Stimulated activated CD8-positive, alpha-beta memory T cell treated with anti-CD3 and anti-CD28 coated beads, Interleukin-12 subunit alpha, Interleukin-12 subunit beta, amount 100 ng/mL, for 4 hours (primary cell): ENCODE measurements at places on chromosomes 2 and 18.

DNA sequence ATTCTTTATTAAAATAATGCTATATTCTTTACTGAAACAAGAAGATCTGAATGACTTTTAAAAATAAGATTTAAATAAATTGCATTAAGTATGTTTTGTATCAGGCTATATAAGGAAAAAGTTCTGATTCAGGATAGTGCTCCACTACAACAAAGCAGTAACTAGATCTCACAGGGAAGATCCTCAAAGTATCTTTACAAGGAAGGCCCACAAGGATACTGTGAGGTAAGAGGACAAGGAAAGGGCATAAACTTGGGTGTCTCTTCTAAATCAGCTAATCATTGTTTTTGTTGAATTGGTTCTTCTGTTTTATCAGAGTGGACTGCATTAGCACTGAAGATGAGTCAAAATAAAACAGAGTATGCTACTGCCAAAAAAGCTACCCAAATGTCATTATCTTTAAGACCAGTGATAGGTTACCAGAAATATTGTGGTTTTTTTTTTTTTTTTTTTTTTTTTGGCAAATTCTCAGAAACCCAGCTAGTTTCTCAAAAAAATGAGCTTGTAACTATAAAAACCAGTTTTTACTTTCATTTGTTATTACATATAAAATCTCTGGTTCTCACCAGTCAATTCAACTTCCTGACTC, 160.9 kb downstream of the BAZ2B start:
- no peak for DNase-seq

- DNase-seq, result no peak
These were observed 1.1 kb downstream of the PDIA6 start for GRCh38 chr2:10811517-10811916.

DNA sequence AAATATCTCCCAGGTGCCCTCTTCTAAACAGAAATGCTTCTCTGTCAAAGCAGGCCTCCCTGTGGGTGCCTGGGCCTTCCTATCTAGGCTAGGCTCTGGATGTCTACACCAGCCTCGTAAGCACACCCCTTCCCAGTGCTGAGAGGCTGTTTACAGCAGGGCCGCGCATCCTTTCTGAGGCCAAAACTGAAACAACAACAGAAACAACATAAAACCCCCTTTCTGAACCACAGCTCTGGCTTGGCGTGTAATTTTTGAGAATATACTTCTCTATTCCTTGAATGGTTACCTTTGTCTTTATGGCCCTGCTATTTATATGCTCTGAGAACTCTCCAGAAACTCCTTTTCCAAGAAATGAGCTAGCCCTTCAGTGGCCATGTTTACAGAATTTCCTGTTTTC, 118.4 kb downstream of the BCL2L11 start:
- no peak for DNase-seq

- no peak for DNase-seq
These were observed 64.8 kb downstream of the SMAD7 start for GRCh38 chr18:48885924-48886400.

GRCh38 chr2:75065402-75066008, 107.1 kb downstream of the POLE4 start:
- DNase-seq, result no peak

- DNase-seq, result no peak
These were observed 148.1 kb downstream of the TMEM163 start for GRCh38 chr2:134570676-134571075.

DNA sequence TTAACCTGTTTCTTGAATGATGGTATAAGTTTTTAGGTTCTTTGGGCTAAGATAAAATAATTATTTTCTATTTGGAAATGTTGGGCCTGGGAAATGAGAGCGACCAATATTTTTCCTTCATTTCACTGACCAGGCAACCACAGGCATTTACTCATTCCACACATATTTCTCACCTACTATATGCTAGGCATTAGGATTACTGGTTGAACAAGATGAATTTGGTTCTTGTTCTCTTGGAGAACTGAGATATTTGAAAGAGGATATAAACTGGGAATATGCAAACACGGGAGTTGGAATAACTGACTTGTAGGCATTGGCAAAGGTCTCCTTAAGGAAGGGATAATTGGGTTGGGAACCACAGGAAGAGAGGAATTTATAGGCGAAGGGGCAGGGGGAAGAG, 3.9 kb upstream of the MYL1 start:
- DNase-seq, result no peak
